Activated naive CD4-positive, alpha-beta T cell treated with anti-CD3 and anti-CD28 coated beads, Interleukin-2, amount 50 U/mL, for 72 hours (primary cell): ENCODE measurements at places on chromosomes 3 and 15. TPM values are rescaled to one million over a fixed set of nuclear protein-coding genes. Genes with fewer than 3 reads are reported as not detected.

FAM227B gene
- total RNA-seq, result 3.0 TPM

CERS3 gene
- total RNA-seq, result 0.23 TPM

VGLL4 gene
- total RNA-seq, result 24.9 TPM

NR2E3 gene
- not detected for total RNA-seq

WDR5B gene
- total RNA-seq, result 3.1 TPM

CPLX3 gene
- 0.25 TPM for total RNA-seq

COL6A5 gene
- not detected for total RNA-seq

EEFSEC gene
- 3.4 TPM for total RNA-seq

NMB gene
- total RNA-seq, result 9.4 TPM

PSTPIP1 gene
- total RNA-seq, result 95.5 TPM

RTP2 gene
- total RNA-seq, result not detected

ITPKA gene
- total RNA-seq, result 7.1 TPM

PP2D1 gene
- not detected for total RNA-seq

MESP2 gene
- total RNA-seq, result not detected

TNFSF10 gene
- total RNA-seq, result 99.9 TPM
